ENCODE measurements at places on chromosomes 11 and 22. TPM values are rescaled to one million over a fixed set of nuclear protein-coding genes. Genes with fewer than 3 reads are reported as not detected.

SCUBE2 gene
- 6.0 TPM for total RNA-seq

CSKMT gene
- total RNA-seq = 11.1 TPM

MMP13 gene
- total RNA-seq = not detected

SIAE gene
- total RNA-seq = 24.8 TPM

TECTA gene
- total RNA-seq = 0.63 TPM

GRIK4 gene
- total RNA-seq = not detected

MOGAT2 gene
- total RNA-seq = not detected

ZDHHC24 gene
- 14.7 TPM for total RNA-seq

OR5A1 gene
- total RNA-seq = not detected

FEN1 gene
- total RNA-seq = 5.5 TPM

TUBA8 gene
- 3.1 TPM for total RNA-seq

OMP gene
- 2.1 TPM for total RNA-seq

P2RY2 gene
- total RNA-seq = 3.9 TPM

DNA sequence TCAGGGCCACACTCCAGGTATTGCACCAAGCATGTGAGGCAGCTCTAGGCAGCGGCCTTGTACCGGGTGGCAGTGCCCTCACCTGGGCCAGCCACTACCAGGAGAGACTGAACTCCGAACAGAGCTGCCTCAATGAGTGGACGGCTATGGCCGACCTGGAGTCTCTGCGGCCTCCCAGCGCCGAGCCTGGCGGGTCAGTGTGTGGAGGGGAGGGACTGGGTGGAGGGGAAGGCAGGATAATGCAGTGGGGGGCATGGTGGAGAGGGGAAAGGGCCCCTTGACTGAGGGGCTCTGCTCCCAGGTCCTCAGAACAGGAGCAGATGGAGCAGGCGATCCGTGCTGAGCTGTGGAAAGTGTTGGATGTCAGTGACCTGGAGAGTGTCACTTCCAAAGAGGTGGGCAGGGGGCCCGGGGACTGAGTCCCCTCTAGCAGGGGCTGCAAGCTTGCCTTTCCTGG, 4.2 kb downstream of the SSH3 start:
- DNase-seq = no peak
- H3K27ac ChIP-seq = no peak overlapping the region
- H3K4me1 ChIP-seq = no peaks in the 10 kb centered on the region

- H3K27me3 ChIP-seq = no peaks in the 10 kb centered on the region
- peak; percentile 97 for DNase-seq
- H3K4me1 ChIP-seq = peaks cover 2% of the 10 kb centered on the region
Measured at GRCh38 chr22:20393705-20394476, at the start of gene ZNF74. Gene ZNF74 (plus strand): TSS chr22:20394151. CDS start chr22:20394629, 478 bp downstream.

GRCh38 chr11:123241874-123242543, 47.0 kb upstream of the CLMP start:
- no peaks in the 10 kb centered on the region for H3K27me3 ChIP-seq
- H3K36me3 ChIP-seq = no peaks in the 10 kb centered on the region
- no peak overlapping the region for H3K27ac ChIP-seq

DNA sequence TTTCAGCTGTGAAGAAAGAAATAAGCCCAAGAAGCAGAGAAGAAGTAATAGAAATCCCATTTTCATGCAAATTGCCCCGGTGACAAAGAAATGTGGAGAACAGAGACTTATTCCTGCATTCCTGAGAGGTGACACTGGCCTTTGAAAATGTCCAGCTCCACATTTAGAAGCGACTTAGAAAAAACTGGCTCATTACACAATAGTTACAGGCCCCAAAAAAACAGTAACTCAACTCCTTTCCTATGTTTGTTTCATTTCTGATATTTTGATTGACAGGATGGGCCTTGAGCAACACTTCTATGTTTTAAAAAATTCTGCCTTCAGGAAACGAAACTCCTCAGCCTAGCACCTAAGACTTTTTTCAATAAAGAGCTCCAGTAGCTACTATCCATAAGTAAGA, 726.9 kb upstream of the TENM4 start:
- no peaks in the 10 kb centered on the region for H3K4me1 ChIP-seq
- no peaks in the 10 kb centered on the region for H3K36me3 ChIP-seq
- H3K4me3 ChIP-seq = no peak overlapping the region
- DNase-seq = no peak
- H3K27me3 ChIP-seq = no peaks in the 10 kb centered on the region

DNA sequence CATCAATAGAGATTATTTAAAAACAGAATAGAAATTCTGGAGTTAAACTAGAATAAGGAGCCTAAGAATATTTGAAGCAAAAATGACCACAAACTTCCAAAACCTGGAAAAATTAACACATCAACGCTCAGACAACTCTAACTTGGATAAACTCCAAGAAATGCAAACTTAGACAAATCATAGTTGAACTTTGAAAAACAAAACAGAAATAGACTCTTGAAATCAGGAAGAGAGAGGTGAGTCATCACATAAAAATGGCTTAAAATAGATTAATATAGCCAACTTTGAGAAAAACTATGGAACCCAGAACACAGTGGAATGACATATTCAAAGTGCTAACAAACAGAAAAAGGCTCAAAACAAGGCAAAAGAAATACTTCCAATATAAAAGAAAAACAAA, 974.2 kb downstream of the JRKL start:
- H3K27ac ChIP-seq = no peak overlapping the region
- no peak for DNase-seq
- no peaks in the 10 kb centered on the region for H3K27me3 ChIP-seq
- H3K4me1 ChIP-seq = peaks cover 1% of the 10 kb centered on the region
- H3K36me3 ChIP-seq = no peaks in the 10 kb centered on the region

DNA sequence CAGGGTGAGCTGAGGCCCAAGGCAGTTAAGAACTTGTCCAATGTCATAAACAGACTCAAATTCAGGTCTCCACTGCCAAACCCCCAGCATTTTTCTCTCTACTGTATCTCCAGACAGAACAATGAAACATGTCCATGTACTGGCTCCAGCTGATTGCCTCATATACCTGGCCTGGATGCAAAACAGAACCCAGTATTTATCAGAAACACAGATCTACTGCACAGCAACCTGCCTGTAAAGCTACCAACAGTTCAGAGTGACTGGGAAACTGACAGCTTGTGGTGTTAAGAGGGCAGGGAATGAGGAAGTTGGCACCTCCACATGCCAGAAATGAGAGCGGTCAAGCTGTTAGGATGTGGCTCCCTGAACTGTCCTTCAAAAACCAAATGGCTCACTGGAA, 41.6 kb downstream of the C11orf71 start:
- no peaks in the 10 kb centered on the region for H3K27me3 ChIP-seq
- H3K36me3 ChIP-seq = no peaks in the 10 kb centered on the region
- no peak overlapping the region for H3K27ac ChIP-seq
- no peak overlapping the region for H3K4me3 ChIP-seq
- no peaks in the 10 kb centered on the region for H3K4me1 ChIP-seq

- no peaks in the 10 kb centered on the region for H3K36me3 ChIP-seq
- no peaks in the 10 kb centered on the region for H3K4me1 ChIP-seq
- no peak overlapping the region for H3K4me3 ChIP-seq
- no peak overlapping the region for H3K27ac ChIP-seq
Measured at GRCh38 chr11:1501421-1502167, 15.0 kb upstream of the MOB2 start.

DNA sequence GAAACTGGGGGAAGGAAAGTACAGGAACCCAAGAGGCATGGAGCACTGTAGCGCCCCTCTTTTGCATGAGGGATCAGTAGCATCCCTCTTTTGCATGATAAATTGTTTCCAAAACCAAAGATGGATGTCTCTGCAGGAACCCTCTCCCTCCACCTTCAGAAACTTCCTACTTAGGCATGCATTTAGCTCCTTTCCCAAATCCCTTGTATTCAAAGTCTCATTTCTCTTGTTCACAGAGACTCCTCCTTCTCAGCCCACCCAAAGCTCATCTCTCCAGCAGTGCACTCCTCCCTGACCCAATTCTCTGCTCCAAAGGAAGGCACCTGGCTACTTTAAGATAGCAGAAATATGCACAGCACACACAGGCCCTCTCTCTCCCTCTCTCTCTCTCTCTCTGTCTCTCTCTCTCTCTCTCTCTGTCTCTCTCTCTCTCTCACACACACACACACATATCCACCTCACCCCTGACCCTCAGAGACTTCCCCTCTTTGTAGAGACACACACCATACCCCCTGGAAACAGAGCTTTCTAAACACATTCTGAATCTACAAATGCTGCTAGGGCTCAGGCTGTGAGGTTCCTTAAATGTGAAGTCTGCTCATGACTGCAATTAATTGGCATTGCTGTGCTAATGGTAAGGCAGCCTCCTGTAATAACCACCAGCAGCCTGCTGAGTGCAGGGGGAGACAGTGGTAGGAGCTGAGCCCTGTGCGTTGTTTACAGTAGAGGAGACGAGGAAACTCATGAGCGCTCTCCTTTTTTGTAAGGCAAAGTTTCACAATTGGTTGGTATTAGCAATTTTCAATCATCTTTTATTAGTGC, 519.6 kb downstream of the NTM start:
- no peaks in the 10 kb centered on the region for H3K27me3 ChIP-seq
- no peak overlapping the region for H3K27ac ChIP-seq
- DNase-seq = no peak
- no peaks in the 10 kb centered on the region for H3K4me1 ChIP-seq
- H3K36me3 ChIP-seq = no peaks in the 10 kb centered on the region

- no peak overlapping the region for H3K27ac ChIP-seq
- no peak overlapping the region for H3K4me3 ChIP-seq
- peaks cover 2% of the 10 kb centered on the region for H3K27me3 ChIP-seq
- no peak for DNase-seq
- H3K4me1 ChIP-seq = no peaks in the 10 kb centered on the region
- H3K36me3 ChIP-seq = no peaks in the 10 kb centered on the region
Measured at GRCh38 chr22:17349172-17349571, 20.1 kb upstream of the CECR2 start.

DNA sequence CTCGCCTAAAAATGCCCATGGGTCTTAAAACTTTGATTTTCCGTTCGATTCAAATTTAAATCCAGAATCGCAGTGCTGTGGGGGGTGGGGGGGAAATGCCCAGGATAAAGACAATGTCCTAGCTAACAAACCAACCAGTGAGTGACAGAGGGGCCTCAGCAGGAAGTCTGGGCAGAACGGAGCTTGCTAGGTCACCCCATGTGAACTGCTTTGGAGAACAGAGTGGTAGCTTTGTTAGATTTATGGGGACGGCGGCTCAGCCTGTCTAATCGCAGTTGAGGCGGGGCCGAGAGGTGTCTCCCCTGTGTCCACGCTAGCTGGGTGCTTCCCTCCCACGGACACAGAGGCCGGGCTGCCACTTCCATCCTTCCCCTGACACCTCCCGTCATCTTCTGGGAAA, 243.9 kb downstream of the CTTN start:
- no peak for DNase-seq
- H3K27me3 ChIP-seq = no peaks in the 10 kb centered on the region
- no peaks in the 10 kb centered on the region for H3K36me3 ChIP-seq
- H3K27ac ChIP-seq = no peak overlapping the region
- no peaks in the 10 kb centered on the region for H3K4me1 ChIP-seq

GRCh38 chr22:37300551-37301017, 18.3 kb downstream of the CYTH4 start:
- H3K27ac ChIP-seq = no peak overlapping the region
- no peaks in the 10 kb centered on the region for H3K4me1 ChIP-seq
- H3K4me3 ChIP-seq = no peak overlapping the region
- H3K36me3 ChIP-seq = no peaks in the 10 kb centered on the region
- no peaks in the 10 kb centered on the region for H3K27me3 ChIP-seq

DNA sequence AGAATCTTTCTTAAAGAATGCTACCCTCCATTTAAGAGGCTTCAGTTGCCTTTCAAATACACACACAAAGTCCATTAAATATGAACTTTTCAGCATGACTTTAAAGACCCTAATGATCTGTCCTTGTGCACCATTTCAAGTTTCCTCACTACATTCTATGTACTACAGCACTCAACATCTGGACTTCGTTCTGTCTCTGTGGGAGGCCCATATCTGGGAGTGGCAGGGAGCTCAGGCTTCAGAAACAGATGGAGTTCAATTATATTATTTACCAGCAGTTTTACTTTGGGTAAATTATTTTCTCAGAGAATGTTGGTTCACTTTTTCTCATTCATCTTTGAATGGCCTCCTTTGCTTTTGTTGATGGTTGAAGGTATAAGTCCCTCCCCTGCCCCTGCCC, 67.4 kb downstream of the ANO3 start:
- no peak for DNase-seq
- H3K4me3 ChIP-seq = no peak overlapping the region
- no peaks in the 10 kb centered on the region for H3K4me1 ChIP-seq
- H3K36me3 ChIP-seq = no peaks in the 10 kb centered on the region
- no peaks in the 10 kb centered on the region for H3K27me3 ChIP-seq
- H3K27ac ChIP-seq = no peak overlapping the region

DNA sequence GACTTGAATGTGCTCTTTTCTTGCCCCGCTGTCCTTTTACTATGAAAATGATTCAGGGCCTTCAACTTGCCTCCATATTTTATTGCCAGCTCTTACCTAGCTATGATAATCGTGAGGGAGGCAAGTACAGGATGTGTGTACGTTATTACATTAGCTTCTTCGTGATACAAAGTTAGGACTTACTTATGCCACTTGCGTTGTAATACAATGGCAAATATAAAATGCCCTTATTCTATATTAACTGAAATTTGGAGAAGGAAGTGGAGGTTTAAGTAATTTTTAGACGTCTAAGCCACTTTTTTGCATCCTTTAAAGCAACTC, 10.8 kb upstream of the CCT8L2 start:
- no peak for DNase-seq
- no peak overlapping the region for H3K27ac ChIP-seq
- no peaks in the 10 kb centered on the region for H3K27me3 ChIP-seq
- no peak overlapping the region for H3K4me3 ChIP-seq
- no peaks in the 10 kb centered on the region for H3K4me1 ChIP-seq
- no peaks in the 10 kb centered on the region for H3K36me3 ChIP-seq

GRCh38 chr11:15910761-15911160, 445.6 kb downstream of the SOX6 start:
- no peaks in the 10 kb centered on the region for H3K4me1 ChIP-seq
- no peaks in the 10 kb centered on the region for H3K27me3 ChIP-seq
- no peak overlapping the region for H3K4me3 ChIP-seq
- DNase-seq = no peak

GRCh38 chr11:64021757-64022093, 14.0 kb upstream of the FLRT1 start:
- no peaks in the 10 kb centered on the region for H3K27me3 ChIP-seq
- H3K27ac ChIP-seq = no peak overlapping the region
- H3K36me3 ChIP-seq = no peaks in the 10 kb centered on the region
- no peaks in the 10 kb centered on the region for H3K4me1 ChIP-seq
- DNase-seq = no peak
- no peak overlapping the region for H3K4me3 ChIP-seq

DNA sequence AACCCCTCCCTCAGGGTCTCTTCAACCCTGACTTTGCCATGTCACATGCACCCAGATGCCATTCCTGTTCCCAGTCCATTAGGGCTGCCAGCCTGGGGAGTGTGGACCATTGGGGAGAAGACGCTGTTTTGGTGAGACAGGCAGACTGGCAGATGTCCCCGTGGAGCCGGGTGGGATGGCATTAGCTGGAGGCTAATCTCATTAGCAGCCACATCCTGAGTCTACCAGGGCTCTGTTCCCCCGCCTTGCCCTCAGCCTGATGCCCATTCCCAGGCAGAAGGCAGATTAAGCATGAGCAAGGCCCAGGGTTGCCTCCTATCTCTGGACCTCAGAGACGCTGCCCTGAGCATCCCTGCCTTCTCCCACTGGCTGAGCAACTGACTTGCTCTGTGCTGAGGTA, 46.4 kb upstream of the ALX4 start:
- H3K4me1 ChIP-seq = no peaks in the 10 kb centered on the region
- H3K27me3 ChIP-seq = no peaks in the 10 kb centered on the region
- no peaks in the 10 kb centered on the region for H3K36me3 ChIP-seq
- no peak overlapping the region for H3K27ac ChIP-seq
- H3K4me3 ChIP-seq = no peak overlapping the region
